ENCODE measurements at places on chromosomes 7 and 10. TPM values are rescaled to one million over a fixed set of nuclear protein-coding genes. Genes with fewer than 3 reads are reported as not detected.

- H3K4me3 ChIP-seq, result no peak overlapping the region
- no peak overlapping the region for H3K27ac ChIP-seq
- H3K4me1 ChIP-seq, result peaks cover 23% of the 10 kb centered on the region
- DNase-seq, result peak; percentile 47
These were observed 29.6 kb downstream of the MINDY4 start for GRCh38 chr7:30800785-30801252.

DNA sequence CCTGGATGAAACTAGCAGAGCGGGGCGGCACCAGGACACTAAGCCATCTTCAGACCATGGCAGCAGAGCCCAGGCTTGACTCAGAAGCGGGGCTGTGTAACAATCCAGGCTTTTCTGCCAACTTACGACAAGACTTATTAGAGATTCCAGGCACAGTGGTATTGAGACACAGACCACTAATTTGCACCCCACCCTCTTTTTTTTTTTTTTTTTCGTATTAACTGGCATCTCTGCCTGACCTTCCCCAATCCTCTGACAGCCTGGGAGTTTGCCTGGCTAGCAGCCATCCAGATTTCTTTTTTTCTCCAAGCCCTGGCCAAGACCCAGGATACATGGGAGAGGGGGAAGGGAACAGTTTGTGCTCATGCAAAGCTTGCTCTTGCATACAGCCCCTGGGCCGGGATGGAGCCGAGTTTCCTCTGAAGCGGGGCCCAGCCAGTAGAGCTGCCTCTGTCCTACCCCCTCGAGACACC lies 182.4 kb downstream of the PLXNA4 start:
- DNase-seq, result no peak
- no peaks in the 10 kb centered on the region for H3K36me3 ChIP-seq
- H3K27me3 ChIP-seq, result peaks cover 16% of the 10 kb centered on the region
- H3K4me3 ChIP-seq, result no peak overlapping the region

GRCh38 chr10:36538953-36539586 lies 586.3 kb upstream of the ANKRD30A start:
- H3K36me3 ChIP-seq, result no peaks in the 10 kb centered on the region
- no peaks in the 10 kb centered on the region for H3K4me1 ChIP-seq
- no peak overlapping the region for H3K27ac ChIP-seq
- no peak overlapping the region for H3K4me3 ChIP-seq

DNA sequence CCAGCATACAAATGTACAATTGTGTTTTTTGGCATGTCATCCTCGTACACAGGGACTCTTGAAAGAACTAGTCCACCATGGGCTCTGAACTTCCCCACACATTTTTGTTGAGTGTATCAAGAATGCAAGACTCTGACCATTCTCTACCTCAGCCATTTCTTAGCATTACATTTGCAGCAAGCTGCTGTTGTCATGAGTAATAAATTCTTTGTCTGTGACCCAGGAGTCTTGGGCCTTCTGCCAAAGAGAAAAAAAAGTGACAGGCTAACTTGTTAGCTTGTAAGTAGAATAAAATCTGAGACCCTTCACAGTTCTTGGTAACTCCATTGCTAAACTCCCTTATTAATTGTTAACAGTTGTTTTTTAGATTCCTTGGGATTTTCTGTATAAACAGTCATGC lies 542.3 kb upstream of the MBL2 start:
- no peak overlapping the region for H3K27ac ChIP-seq
- H3K36me3 ChIP-seq, result no peaks in the 10 kb centered on the region
- DNase-seq, result no peak
- H3K4me1 ChIP-seq, result no peaks in the 10 kb centered on the region

Gene GNG11
- total RNA-seq, result not detected

Gene CCDC71L
- total RNA-seq, result 25.5 TPM

Gene PAOX
- total RNA-seq, result 7.8 TPM

Gene AKR1C4
- total RNA-seq, result not detected

Gene ASB10
- not detected for total RNA-seq

Gene TWIST1
- 2.3 TPM for total RNA-seq

All from activated CD4-positive, alpha-beta memory T cell treated with anti-CD3 and anti-CD28 coated beads, Interleukin-2, amount 10 ng/mL, durations not matched to agents 7 days and 5 days (primary cell).